Smooth muscle cell of the coronary artery (primary cell): ENCODE measurements at places on chromosomes 5 and 9. TPM values are rescaled to one million over a fixed set of nuclear protein-coding genes. Genes with fewer than 3 reads are reported as not detected.

The SH3GL2 gene
- total RNA-seq, result not detected in 2 replicates

The HMCN2 gene
- total RNA-seq, result under 0.01 TPM in 1 of 2 replicates, not detected in the other

The TLN1 gene
- total RNA-seq, result 309 and 372 TPM in 2 replicates

The SARDH gene
- total RNA-seq, result 1.2 and 4.3 TPM in 2 replicates

The PTGES2 gene
- 69.7 and 112 TPM in 2 replicates for total RNA-seq

The TLX3 gene
- not detected in 2 replicates for total RNA-seq
